ENCODE measurements at places on chromosomes 1 and 21.

DNA sequence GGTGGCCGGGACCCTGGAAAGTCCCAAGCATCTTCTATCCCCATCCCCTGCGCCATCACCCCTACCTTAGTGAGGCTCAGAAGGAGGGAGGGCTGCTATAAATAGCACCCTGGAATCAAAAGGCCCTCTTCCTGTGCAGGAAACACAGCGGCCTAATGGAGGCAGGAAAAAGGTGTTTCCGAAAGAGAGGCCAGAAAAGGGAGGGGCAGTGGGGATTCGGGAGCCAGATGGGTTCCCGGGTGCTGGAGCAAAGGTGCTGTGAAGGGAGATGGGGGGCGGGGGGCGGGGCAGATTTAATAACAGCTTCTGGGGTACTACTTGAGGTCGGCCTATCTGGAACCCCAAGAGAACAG, 16.6 kb downstream of the NAV1 start:
- no peak for DNase-seq

- DNase-seq, result no peak
These were observed 1397.8 kb downstream of the NCAM2 start for GRCh38 chr21:22395965-22396364.

GRCh38 chr1:14642712-14643111, 44.2 kb downstream of the KAZN start:
- no peak for DNase-seq

- DNase-seq, result no peak
These were observed 3.4 kb upstream of the MPC2 start for GRCh38 chr1:167940264-167940663.

DNA sequence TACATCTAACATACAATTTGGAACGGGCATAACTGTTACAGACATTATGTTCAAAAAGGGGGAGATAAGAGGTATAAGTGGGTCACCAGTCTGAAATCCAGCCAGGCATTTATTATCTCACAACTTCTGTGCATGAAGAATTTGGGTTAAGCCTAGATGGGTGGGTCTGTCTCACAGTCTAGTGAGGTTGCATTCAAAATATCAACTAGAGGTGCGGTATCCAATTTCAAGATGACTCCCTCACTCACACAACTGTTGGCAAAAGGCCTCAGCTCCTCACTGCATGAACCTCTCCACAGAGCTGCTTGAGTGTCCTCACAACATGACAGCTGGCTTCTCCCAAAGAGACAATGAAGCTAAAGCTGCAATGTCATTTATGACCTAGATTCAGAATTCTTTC, 4.7 kb downstream of the AUNIP start:
- DNase-seq, result no peak

DNA sequence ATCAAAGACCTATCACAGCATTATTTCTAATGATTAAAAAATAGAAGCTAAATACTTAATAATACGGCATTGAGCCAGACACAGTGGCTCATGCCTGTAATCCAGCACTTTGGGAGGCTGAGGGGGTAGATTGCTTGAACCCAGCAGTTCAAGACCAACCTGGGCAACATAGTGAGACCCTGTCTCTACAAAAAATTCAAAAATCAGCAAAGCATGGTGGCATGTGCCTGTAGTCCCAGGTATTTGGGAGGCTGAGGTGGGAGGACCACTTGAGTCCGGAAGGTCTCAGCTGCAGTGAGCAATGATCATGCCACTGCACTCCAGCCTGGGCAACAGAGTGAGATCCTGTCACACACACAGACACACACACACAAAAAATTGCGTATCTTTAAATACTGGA, 10.7 kb downstream of the TAF13 start:
- DNase-seq, result no peak

DNA sequence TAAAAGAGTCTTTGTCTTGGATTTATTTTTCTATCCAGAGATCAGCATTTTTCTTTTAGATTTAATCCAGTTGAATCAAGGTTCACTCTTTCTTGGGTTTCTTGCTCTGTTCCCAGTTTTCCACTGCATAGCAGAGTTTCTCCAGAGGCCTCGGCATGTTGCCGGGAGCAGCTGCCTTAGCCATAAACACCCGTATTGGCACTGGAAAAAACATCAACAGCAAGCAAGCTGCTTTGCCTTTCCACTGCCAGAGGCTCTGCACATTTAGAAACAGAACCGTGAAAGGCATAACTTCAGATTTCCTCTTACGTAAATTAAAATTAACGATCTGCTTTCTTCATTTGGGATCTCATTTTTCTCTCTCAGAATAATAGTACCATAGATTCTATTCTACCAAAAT, 181.8 kb upstream of the L1TD1 start:
- no peak for DNase-seq

DNA sequence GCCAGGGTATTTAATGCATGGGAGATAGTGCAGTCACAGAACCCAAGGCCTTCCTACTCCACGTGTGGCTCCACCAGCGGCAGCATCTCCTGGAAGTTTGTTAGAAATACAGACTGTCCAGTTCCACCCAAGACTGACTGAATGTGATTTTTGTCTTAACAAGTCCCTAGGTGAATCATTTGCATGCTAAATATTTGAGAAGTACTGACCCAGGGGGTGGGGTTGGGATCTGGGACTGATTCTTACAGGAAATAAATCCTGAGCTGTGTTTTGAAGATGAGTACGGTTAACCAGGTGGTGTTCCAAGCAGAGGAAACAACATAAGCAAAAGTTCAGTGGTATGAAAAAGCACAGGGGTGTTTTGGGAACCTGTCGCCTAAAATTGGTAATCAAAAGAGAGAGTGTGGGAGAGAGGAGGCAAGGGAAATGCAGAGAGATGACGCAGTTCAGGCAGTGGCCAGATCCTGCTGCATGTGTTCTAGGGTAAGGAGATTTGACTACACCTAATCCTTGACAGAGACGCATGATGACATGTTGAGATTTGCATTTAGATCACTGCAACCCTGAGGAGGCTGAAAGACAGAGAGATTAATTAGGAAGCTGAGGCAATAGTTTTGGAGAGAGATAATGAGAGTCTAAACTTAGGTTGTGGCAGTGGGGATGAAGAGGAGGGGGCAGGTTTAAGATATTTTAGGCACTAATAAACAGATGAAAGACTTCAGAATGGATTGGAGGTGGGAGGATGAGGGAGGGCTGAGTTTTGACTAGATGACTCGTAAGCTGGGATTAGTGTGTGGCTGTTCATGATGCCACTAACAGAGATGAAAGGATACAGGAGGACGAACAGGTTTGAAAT, 3.7 kb upstream of the ZNF326 start:
- DNase-seq, result no peak

DNA sequence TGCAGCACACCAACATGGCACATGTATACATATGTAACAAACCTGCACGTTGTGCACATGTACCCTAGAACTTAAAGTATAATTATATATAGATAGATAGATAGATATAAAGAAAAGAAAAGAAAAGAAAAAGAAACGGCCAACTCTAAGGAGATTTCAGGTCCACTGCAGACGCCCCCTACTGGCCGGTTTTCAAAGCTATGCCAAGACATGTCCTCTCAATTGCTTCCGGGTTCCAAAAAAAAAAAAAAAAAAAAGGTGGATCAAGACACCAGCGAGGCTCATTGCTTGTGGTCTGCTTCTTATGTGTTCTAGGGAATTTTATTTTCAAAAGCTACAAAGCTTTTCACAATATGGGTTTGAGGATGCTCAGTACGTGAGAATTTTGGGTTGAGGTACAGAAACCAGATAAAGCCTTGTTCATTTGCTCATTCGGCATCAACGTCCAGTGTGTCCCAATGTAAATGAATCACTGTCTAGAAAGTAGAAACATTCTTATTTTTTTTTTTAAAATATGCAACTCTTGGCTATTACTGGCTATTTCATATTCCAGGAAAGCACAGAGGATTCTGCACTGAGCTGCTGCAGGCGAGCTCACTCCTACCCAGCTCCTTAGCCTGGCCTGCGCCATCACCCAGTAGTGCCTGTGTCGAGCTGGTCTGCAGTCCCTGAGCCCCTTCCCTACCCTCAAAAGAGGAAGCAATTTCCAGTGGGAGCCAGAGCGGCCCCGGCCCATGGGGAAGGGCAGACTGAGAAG, 643.0 kb downstream of the KIF26B start:
- DNase-seq, result no peak

- no peak for DNase-seq
These were observed 3.0 kb upstream of the PEX10 start for GRCh38 chr1:2415337-2415736.

DNA sequence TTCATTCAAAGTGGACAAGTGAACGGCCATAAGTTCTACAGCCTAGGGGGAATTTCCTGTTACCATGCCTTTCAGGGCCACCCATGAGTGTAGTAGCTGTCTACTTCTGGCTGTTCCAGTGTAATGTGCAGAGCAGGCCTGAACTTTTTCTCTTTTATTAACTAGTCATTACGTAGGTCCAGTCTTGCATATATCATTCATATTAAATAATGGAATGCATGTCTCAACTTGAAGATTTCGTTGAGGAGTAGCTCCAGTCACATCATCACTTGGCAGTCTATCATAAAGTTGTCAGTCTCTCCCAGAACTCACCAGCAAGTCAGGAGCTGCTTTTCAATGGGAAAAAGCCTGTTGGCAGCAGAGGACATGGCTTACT, 12.0 kb upstream of the GIPC2 start:
- no peak for DNase-seq

DNA sequence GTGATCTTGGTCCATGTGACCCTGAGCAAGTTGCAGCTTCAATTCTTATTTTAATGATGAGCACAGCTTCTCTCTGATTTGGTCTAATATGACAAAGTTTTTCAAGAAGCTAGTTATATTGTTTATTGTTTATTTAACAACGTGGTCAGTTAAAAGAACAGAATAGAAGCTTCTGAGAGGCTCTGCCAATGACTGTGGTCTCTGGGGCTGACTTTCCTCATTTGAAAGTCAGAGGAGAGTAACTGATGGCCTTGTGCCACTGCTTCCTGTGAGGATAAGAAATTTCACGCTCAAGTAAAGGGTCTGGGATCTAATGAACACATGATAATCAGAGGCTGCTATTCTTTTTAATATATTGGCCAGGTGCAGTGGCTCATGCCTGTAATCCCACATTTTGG, 7.3 kb downstream of the HHIPL2 start:
- DNase-seq, result no peak

DNA sequence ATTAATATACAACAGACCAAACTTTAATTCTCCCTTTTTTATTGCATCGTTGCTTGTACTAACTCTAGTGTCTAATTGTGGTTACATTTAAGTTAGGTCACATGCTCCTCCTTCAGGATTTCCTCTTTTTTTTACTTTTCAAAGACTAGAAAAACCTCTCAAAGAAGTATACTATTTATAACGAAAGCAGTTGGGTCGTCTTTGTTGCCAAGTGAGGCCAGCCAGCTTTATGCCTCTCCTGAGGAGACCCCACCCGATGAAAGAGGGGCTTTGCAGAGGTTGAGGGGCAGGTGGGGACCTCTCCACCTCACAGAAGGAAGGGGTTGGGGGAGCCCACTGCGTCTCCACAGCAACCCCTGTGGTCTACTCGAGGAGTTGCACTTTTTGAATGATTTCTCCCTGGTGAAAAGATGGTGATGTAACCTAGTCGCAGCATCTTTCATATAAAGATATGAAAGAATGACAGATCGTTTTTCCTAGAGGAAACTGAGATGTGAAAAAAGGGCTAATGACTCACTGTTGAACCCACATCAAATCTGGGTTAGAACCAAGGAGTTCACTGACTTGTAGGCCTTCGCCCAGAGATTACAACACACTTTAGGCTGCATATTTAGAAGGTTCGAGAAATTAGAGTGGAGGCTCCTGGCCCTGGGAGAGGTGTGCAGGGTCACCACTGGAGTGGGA, 6.4 kb downstream of the TGFB2 start:
- peak; percentile 13 for DNase-seq

DNA sequence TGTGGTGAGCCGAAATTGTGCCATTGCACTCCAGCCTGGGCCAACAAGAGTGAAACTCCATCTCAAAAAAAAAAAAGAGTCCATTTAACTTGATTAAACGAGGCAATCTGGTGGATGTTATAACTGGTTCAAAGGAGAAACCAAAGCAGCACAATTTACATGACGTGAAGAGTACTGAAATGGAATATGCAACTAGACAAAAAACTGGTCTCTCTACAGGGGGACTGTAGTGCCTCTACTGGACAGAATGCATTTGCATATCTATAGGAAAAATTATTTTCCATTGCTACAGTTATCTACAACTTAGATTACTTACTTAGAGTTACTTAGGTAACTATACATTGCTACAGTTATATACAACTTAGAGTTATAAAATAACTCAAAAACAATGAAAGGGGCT, 2.7 kb upstream of the CAPN2 start:
- no peak for DNase-seq

GRCh38 chr1:116420417-116421200, 47.6 kb downstream of the ATP1A1 start:
- DNase-seq, result no peak

GRCh38 chr21:21921410-21922232, 923.4 kb downstream of the NCAM2 start:
- no peak for DNase-seq

GRCh38 chr1:47780469-47780995, 216.7 kb downstream of the TRABD2B start:
- no peak for DNase-seq

DNA sequence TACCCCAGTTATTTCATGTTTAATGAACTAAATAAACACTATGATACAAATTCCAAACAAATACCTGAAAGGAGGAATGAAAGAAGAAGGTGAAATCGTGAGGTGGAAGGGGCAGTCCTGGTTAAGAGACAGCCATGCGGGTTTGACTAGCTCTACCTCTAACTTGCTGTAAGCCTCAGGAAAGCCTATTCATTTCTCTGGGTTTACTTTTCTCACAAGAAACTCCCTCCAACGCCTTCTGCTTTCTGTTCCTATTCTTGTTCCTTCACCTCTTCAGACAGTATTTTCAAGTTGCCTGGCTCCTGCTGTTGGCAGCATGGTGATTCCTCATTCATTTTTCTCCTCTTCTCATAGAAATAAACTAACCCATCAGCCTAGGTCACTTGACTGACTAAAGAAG, 92.4 kb downstream of the NTPCR start:
- no peak for DNase-seq

- DNase-seq, result no peak
These were observed 232.8 kb downstream of the USH2A start for GRCh38 chr1:216190438-216190837.

GRCh38 chr1:24085546-24085945, 26.4 kb downstream of the MYOM3 start:
- DNase-seq, result no peak

DNA sequence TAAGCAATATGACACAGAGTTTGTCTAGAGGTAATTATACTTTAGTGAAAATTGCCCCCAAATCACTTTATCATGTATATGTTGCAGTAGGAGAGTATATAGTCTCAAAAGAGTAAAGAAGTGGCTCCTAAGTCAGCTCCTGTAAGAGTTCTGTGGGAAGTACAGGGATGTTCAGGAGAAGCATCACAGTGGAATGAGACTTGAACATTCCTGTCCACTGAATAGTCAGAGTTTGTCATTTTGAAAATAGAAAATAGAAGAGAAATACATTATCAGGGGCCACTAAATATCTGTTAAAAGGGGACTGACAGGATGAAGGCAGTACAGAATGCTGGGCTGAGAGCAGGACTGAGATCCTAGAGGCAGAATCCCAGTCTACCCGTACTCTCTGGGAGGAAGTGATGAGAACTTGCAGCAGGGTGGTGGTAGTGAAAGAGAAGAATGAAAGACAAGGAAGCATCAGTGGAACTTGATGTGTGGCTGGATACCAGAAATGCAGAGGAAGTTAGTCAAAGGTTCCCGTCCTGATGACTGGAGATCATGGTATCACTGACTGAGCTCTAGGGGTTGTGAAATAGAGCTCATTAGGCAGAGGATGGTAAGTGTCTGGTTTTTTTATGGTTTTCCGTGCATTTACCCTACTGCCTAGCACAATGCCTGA, 153.4 kb downstream of the FMN2 start:
- DNase-seq, result no peak
